Astrocyte of the spinal cord (primary cell): ENCODE measurements at places on chromosomes 1 and 21.
A peak's percentile ranks its signal among the peaks of the same experiment; 100 is the strongest.

- no peak for DNase-seq
Observed at GRCh38 chr1:87673309-87673708, 344.6 kb downstream of the LMO4 start.

- no peak for DNase-seq
Observed at GRCh38 chr1:180836449-180836848, 76.2 kb upstream of the KIAA1614 start.

GRCh38 chr1:38746402-38746935 is 113.1 kb downstream of the RRAGC start:
- DNase-seq, result no peak

DNA sequence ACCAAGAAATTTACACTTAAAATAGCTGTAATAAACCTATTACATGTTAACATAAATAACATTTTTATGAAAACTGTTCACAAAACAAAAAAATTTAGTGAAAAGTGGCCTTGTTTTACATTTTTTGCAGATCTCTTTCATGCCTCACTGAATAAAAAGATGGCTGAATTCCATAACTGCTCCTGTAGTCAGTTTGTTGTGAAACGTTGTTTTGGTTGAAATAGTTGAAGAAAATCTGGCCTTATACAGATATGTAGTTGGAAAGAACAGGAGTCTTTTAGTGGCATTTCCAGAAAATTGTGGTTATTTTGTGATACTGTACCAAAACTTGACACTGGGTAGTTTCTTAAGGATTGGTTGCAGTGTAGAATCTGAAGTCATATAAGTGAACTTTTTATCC is 18.1 kb downstream of the ITSN1 start:
- DNase-seq, result peak; percentile 38

GRCh38 chr1:218771931-218772330 is 401.7 kb upstream of the LYPLAL1 start:
- no peak for DNase-seq

DNA sequence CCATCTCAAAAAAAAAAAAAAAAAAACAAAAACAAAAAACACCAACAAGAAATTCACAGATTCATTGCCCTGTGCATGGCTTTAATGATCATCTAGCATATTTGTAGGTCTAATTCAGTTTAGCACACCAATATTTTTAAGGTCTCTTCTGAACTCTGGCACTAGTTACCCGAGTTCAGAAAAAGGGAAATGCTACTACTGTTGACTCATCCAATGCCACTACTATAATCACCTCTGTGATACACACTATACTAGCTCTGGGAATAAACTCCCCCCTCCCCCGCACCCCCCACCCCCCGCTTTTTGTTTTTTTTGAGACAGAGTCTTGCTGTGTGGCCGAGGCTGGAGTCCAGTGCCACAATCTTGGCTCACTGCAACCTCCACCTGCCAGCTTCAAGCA is 55.6 kb downstream of the FBXO42 start:
- no peak for DNase-seq

GRCh38 chr1:4269952-4270570 is 370.0 kb upstream of the C1orf174 start:
- no peak for DNase-seq

GRCh38 chr1:117009132-117009531 is 7.6 kb downstream of the CD101 start:
- DNase-seq, result no peak

- DNase-seq, result no peak
Observed at GRCh38 chr1:25811384-25812082, 8.2 kb upstream of the MTFR1L start.

- DNase-seq, result no peak
Observed at GRCh38 chr1:118485757-118486156, 300.7 kb upstream of the SPAG17 start.

- DNase-seq, result no peak
Observed at GRCh38 chr1:112297536-112297935, 98.5 kb upstream of the CTTNBP2NL start.

DNA sequence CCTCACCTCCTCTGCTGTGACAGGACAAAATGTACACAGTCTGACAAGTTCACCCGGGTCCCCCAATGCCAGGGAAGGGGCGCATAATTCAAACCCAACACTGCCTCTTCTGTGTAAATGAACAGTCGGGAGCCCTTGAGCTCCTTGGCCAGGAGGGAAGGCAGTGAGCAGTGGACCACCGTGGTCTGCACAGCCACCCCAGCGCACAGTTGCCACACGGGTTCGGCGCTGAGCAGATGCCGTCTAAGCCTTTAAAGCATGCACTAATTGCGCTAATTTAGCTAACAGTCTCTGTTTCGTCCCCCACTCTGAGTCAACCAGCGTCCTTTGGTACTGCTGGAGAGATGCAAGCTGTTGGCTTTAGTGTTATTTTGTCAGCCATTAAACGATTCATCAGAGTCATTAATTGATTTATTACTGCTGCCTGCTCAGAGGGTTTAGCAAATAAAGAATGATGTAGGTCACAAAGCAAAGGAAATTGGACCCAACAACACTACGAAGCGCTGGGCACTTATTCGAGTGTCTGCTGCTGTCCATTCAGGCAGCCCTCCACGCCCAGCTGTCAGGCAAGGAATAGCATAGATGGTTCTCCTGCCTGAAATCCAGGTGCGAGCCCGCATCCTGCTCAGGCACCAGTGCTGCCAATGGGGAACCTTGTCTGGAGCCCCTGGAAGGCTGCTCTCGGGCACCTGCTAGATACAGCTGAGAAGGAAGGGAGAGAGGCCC is 91.5 kb downstream of the MRPL37 start:
- no peak for DNase-seq

DNA sequence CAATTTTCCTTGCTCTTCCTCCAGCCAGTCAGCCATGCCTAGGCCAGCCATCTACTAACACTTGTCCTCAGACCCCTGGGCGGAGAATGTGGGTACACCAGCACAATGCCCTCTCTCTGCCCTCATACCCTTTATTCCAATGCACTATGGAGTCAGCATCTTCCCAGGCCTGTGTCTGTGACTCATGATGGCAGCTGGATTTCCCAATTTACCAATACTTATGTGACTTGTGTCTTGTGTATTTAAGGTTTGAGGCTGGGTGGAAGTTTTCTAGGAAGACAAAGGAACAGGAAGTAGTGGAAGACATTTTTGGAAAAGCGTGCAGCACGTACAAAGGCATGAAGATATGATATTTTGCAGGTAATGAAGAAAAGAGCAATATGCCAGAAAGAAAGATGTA is 114.3 kb downstream of the NMNAT2 start:
- no peak for DNase-seq

DNA sequence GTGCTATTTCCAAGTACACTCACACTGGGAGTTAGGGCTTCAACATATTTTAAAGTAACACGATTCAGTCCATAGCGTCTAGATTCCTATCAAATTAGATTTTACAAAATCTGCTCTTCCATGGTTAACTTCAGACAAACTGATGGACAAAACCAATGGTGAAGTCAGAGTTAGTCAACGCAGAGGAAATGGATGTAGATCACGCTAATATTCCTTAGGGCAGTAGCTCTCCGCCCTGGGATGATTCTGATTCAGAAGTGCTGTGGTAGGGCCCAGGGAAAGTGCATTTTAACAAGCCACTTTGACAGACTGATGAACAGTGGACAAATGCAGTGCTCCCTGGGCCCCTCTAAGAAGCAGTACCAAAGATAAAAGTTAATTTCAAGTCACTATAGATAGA is 83.2 kb downstream of the HIVEP3 start:
- DNase-seq, result peak; percentile 39

DNA sequence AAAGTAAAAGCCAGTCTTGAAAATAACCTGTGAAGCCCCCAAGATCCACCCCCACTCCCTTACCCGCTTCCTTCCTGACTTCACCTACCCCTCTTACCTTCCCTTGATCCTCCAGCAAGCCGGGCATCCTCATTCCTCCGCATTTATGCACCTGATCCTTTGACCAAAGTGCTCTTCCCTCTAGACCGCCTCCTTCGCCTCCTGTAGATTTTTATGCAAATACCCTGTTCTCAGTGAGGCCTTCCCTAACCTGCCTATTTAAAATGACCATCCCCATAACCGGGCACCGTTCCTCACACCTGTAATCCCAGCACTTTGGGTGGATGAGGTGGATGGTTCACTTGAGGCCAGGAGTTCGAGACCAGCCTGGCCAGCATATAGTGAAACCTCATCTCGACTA is 1.1 kb upstream of the NENF start:
- DNase-seq, result no peak

DNA sequence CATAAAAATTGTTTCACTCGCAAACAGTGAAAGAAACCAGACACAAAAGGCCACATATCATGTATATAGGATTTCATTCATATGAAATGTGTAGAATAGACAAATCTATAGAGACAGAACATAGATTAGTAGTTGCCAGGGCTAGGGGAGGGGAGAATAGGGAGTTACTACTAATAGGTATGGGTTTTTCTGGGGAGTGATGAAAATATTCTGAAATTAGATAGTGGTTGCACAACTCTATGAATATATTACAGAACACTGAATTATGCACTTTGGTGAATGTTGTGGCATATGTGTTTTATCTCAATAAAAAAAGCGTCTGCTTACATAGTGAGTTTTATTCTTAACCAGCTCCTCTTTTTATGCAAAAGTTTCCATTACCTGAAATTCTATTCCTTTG is 21.6 kb downstream of the SYT14 start:
- DNase-seq, result no peak

- no peak for DNase-seq
Observed at GRCh38 chr1:108059945-108060344, 95.0 kb upstream of the VAV3 start.

GRCh38 chr21:35316933-35317332 is 267.8 kb upstream of the RUNX1 start:
- peak; percentile 14 for DNase-seq

DNA sequence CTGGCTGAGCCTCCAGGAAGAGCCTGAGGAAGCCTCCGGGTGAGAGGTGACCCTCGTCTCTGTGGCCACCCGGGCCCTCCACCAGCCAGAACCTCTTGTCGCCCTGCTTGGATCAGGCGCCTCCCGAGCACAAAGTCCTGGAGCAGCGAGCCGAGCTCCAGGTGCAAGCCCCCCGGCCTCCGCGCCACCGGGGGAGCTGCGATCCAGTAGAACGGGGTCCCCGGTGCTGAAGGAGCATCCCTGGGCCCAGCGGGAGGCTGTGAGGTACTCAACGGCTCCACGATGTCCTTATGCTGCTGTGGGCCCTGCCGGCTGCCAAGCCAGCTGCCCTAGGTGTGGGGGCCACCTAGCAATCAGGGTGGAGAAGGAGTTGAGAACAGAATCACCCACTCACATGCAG is 102.8 kb downstream of the PRDM16 start:
- no peak for DNase-seq

DNA sequence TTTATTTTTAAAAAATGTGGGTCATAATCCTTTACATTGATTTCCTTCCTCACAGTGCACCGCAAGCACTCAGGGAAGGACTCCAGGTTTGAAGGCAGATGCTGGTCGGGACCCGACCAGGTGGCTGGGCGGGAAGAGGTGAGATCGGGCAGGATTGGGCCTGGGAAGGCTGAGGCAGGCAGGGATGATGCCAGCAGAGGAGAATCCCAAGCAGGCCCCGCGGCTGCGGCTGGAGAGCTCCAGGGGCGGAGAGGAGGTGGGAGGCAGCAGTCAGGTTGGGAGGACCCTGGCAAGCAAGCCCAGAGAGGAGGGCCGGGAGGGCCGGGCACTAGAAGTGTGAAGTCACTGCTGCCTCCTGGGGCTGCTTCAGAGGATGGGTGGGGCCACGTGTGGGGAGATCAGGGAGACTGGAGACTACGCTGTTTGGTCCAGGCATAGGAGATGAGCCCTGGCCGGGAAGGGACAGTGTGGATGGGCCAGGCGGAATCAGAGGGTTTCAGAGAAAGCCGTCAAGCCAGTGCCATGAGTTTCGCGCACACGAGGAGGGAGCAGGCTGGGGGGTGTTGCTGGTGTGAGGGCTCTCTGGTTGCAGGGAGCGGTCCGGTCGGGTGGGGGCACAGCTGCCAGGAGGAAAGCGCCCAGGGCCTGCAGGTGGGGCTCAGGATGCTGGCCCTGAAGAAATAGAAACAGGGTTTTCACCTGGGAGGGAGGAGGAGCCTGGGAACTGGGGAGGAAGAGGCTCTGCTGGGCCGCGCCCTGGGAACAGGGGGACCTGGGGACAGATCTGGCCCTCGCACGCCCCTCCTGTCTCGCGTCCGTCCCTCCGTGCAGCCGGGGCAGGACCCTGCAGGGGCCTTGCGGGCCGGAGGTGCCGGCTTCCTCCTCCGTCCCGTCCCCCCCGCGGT is 888 bp upstream of the COL18A1 start:
- DNase-seq, result peak; percentile 59

DNA sequence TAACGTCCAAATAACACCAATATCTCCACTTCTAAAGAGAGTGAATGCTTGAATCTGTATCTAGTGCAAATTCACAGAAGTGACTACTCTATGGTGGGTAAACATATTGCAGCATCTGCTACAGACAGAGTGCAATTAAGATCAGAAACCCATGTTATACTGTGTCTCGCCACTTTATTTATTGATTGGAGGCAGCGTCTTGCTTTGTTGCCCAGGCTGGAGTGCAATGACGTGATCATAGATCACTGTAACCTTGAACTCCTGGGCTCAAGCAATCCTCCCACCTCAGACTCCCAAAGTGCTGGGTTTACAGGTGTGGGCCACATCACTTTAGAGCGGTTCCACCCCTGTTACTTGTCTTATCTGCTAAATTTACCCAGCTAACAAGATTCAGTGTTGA is 57.0 kb downstream of the HLCS start:
- DNase-seq, result no peak

- DNase-seq, result no peak
Observed at GRCh38 chr1:28314547-28314941, 14.3 kb upstream of the MED18 start.

- DNase-seq, result no peak
Observed at GRCh38 chr1:213933336-213933735, 54.4 kb upstream of the PROX1 start.

GRCh38 chr1:230909974-230910754 is 41.8 kb upstream of the C1orf198 start:
- DNase-seq, result no peak

DNA sequence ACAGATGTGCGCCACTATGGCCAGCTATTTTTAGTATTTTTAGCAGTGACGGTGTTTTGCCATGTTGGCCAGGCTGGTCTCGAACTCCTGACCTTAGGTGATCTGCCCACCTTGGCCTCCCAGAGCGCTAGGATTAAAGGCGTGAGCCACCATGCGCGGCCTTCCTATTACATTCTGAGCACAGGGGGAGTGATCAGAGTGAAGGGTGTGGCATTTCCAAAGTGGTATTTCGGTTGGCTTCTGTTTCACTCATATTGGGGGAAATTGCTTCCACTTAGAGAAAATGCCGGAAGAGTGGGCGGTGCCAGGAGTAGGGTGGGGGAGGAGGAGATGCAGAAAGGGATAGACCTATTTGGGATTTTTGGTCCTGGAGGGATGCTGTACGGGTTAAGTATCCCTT is 4.3 kb downstream of the PIK3CD start:
- DNase-seq, result no peak
